GM12891 (cell line): ENCODE measurements at places on chromosomes 2 and 18.

- peak; percentile 33 for DNase-seq
Observed at GRCh38 chr2:174683392-174683759, 80.9 kb downstream of the CHRNA1 start.

- no peak for DNase-seq
Observed at GRCh38 chr2:74047152-74047551, 62.4 kb downstream of the TET3 start.

DNA sequence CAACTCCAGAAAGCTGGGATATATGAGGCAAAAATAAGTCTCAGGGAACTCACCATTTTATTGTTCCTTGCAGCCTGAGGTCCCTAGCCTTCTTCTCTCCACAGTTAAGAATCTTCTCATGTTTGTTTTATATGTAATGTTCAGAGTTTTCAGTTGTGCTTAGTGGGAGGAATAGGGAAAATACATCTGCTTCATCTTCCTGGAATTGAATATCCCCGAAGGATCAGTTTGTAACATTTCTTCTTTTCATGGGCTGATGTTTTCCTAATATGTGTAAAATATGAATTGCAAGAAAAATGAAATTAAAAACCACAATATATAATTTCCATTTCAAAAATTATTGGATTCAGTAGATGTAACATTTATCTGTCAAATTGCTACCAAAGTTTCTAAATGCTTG, 8.0 kb downstream of the GALNT1 start:
- DNase-seq = no peak

DNA sequence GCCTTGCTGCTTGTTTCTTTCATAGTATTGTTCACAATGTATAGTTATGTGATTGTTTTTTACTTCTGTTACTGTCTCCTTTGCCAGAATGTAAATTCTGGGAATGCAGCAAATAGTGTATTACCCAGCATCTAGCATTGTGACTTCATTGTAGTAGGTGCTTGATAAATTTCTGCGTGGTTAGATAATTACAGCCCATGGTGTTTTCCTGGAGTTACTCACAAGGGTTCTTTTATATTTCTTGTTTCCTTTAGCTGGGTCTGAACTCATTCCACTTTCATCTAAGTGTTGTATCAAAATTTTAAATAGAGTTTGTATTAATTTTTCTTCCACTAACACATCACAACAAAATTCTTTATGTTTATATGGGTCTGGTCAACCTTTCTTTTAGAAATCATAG, 132.6 kb downstream of the MAP4K4 start:
- DNase-seq = no peak

DNA sequence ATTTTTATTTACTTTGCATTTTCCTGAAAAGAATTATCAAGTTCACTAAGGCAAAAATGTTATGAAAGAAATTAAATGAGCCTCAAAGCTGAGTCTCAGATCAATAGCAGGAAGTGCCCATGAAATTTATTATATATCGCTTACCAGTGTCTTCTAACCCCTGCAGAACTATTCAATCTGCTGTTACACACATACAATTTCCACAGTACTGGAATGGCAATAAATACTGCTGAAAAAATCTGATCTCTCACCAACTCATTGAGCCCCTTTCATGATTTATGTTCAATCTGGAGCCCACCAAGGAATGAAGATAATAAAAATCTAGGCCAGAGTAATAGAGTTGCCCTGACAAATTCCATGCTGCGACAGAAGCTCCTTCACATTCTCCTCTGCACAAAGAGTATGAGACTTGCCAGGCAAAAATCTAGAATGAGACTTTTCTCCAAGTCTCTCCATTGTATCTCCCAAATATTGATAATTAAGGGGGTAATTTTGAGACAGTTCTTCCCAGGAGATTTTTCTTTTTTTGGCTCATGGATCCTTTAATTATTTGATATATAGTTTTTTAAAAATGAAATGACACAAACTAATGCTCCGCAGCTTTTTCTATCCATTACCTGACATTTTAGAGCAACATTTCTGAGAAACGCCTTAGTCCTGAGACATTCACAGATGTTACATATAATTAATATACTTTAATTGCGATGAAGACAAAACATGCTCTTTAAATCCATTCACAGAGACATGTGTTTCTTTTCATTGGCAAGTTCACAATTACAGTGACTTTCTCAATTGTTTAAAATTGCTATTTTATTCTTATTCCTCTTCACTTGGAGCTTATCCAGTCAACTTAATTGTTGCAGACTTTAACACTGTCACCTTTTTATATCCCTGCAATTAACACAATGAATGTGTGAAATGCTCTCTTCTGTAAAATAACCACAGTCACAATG, 1020.4 kb downstream of the CBLN2 start:
- no peak for DNase-seq

DNA sequence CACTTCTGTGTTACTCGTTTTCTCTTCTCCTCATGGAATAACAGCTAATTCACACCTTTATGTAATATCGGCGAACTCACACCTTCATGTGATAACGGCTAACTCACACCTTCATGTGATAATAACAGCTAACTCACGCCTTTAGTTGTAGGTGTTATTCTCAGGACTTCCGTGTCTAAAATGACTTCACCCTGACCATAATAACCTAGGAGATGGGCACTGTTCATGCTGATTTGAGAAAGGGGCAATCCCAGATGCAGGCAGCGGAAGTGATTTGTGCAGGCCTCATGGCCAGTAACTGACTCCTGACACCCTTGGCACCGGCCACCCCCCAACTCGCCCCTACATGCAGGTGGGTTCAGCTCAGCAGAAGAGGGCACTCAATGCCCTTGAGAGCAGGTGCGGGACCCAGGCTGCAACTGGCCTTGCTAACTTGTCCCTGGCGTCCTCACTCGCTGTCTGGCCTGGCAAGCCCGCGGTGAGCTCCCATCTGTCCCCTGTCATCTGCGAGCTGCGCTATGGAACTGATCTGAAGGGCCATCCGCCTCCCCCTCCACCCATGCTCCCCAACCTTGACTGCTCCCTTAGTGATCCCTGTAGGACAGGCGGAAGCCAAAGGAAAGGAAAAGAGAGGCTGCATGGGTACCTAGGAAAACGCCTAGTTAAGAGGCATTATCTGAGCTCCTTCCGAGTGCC, 42.6 kb upstream of the MTCL1 start:
- DNase-seq = no peak

GRCh38 chr18:12597760-12598159, 60.1 kb downstream of the SPIRE1 start:
- no peak for DNase-seq
